ENCODE measurements at places on chromosomes 5 and 9.
A peak's percentile ranks its signal among the peaks of the same experiment; 100 is the strongest.

DNA sequence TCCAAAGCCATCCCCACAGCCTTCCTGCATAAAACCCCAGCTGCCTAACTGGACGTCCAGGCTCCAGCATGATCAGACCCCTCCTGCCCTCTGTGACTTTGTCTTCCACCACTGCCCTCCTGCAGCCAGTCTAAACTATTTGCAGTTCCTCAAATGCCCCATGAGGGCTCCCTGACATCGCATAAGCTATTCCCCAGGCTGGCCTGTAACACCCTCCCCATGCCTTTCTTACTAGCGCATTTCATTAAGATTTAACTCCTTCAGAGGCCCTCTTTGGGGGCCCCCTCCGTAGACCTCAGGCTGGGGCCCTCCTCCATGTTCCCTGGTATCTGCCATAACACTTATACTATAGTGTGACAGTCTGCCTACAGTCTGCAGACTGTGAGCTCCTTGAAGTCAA lies 15.5 kb upstream of the SMIM23 start:
- DNase-seq, result no peak

DNA sequence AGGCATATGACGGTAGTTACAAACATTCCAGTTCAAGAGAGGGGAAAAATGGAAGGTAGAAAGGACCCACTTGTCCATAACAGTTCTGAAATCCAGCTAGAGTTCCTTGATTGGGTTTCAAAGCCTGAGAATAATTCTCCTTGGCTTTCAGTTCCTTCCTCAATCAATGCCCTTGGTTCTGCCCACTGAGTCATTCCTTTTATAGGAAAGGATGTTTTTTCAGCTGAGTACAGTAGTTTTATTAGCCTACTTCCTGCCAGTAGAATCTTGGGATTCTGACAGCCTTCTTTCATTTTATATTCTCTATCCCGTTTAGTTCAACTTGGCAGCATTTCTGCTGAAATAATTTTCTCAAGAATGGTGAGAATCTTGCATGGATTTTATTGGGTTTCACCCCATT lies 386.9 kb upstream of the SMC2 start:
- DNase-seq, result no peak

- no peak for DNase-seq
Measured at GRCh38 chr9:14296495-14297113, 17.3 kb downstream of the NFIB start.

DNA sequence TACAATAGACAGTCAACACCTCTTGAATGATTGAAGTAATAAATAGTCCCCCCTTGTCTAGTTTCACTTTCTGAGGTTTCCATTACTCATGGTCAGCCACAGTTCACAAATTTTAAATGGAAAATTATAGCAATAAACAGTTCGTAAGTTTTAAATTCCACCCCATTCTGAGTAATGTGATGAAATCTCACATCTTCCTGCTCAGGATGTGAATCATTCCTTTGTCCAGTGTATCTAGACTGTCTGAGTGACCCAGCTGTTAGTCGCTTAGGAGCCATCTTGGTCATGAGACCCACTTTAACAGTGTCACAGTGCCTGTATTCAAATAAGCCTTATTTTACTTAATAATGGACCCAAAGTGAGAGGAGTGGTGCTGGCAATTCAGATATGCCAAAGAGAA lies 311.6 kb upstream of the PRR16 start:
- DNase-seq, result no peak

- DNase-seq, result no peak
Measured at GRCh38 chr5:162289489-162289888, 221.9 kb downstream of the GABRG2 start.

GRCh38 chr5:9720361-9720760 lies 90.2 kb upstream of the TAS2R1 start:
- no peak for DNase-seq

- DNase-seq, result no peak
Measured at GRCh38 chr9:130626249-130626996, 38.0 kb upstream of the PRDM12 start.

DNA sequence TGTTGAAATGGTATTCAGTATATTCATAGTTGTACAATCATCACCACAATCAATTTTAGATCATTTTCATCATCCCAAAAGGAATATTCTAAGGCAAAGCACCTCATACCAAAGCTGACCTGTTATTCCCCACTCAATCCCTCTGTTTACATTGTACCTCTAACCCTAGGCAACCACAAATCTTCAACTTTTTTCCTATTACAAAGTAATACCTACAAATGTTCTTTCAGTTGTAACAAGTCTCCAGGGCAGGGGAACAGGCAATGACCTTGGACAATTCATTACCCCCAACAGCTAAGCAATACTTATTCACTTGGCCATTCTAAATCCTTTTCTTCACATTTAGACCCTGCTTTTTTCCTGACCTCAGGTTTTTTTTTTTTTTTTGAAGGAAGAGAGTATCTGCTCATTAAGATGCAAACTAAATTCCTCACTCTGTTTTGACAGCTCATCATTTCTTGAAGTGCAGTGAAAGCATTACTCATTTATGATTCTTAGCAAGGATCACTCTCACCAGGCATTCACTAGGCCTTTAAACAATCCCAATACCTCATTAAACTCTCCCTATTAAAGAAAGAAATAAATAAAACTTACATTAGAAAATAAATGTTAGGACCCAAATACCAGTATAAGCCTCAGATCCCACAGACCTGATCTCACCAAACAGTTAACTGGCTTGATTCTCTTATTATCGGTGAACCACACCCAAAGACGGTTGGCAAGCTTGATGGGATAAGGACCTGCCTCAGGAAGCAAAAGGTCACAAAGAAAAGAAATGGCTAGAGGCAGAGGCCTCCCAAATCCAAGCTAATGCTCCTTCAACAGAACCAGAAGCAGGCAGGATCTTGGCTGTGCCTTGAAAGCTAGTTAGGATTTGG lies 15.3 kb downstream of the MTMR12 start:
- peak; percentile 29 for DNase-seq

- DNase-seq, result peak; percentile 37
Measured at GRCh38 chr5:112958093-112959088, 18.2 kb upstream of the DCP2 start.

DNA sequence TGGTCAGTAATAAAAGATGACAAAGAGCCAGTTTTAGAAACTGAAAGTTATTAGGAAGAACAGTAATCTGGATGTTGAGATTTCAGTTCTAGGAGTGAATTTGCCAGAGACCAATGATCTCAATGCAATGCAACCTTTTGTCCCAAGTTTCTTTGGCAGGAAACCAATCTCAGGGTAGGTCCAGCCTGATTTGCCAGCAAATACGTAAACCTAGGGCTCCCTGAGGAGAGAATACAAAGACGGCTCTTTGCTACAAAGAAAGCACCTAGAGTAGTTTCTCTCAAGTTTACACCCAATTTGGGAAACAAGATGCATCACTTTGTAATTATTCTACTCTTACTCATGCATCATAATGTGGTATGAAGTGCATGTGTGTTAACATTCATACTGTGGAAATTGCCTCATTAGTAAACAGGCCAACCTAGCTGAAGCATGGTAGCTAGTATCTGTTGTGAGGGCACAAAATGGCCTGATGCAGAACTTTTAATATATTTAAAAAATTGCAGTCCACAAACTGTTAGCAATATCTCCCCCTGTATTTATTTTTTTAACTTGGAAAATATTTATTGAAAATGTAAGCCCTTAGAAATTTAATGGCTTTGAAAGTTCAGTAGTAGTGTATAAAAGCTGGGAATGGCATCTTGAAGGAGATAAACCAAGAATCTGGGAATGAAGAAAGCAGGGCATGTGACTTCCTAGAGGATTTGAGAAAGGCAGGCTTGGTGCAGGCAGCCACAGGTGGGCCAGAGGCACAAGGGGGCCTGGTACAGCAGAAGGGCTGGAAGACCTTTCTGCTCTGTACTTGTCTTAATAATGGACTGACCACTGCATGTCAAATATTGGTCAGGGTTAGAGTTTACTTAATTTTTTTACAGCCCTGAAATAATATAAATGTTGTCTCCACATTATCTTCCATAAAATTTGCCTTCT lies 59.5 kb downstream of the MAST4 start:
- no peak for DNase-seq

GRCh38 chr5:180128671-180129261 lies 57.2 kb upstream of the RNF130 start:
- DNase-seq, result no peak

DNA sequence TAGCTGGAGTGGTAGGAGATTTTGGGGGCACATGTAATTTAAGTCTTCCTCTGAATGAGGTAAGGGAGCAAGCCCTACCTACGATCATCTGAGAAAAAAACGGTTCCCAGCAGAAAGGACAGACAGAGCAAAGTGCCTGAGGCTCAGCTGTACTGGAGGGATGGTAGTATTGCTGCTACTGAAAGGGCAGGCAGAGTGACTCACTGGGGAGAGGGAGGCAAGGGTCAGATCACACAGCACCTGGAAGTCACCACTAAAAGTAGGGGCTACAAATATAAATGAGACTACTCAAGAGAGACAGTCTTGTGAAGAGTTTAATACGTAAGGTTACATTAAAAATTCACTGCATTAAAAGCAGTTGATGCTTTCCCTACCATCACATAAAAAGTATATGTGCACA lies 75.9 kb downstream of the NFIB start:
- no peak for DNase-seq

DNA sequence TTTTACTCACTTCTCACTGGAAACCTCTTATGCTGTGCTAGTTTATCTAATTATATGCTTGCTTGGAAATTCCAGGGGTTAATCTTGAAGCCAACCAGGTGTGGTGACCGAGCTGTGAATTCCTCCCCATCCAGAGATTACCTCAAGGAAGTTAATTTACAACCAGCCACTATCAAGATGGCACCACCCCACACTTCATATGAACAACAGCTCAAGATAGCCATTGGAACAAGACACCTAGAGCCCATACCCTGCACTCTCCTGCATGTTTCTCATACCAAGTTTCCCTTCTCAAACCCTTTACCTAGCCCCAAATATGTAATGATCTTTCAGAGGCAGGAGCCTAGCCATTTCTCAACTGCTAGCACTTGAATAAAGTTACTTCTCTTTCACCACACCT lies 2156.9 kb upstream of the C9orf72 start:
- DNase-seq, result no peak

- no peak for DNase-seq
Measured at GRCh38 chr5:40089269-40089668, 590.4 kb upstream of the PTGER4 start.

GRCh38 chr9:95409650-95410426 lies 92.3 kb upstream of the FANCC start:
- DNase-seq, result peak; percentile 49

DNA sequence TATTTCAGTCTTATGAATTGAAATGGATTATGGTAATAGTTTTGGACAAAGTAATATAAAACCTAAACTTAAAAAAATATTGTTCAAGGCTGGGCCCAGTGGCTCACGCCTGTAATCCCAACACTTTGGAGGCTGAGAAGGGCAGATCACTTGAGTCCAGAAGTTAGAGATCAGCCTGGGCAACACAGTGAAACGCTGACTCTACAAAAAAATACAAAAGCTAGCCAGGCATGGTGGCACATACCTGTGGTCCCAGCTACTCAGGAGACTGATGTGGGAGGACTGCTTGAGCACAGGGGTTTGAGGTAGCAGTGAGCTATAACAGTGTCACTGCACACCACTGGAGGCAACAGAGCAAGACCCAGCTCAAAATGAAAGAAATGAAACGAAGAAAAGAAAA lies 81.9 kb downstream of the SCAI start:
- no peak for DNase-seq

DNA sequence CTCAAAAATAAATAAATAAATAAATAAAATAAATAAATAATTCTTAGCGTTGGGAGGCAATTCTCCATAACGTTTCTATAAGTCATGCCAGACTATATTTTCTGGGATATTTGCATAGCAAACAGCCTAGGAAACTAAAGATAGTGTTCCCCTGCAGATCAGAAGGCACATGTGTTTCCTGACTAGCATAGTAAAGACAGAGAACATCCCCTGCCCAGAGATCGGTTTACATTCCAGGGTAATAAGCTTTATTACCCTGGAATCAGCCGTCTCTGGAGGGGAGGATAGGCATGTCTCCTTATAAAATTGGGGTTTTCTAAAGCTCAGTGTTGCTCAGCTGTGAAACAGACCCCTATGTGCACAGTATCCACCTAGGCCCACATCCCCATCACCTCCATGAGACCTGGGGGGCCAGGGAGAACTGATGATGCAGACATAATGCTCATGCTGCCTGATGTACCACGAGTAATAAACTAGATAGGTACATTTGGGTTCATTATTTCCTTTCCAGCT lies 36.9 kb upstream of the IFNK start:
- DNase-seq, result no peak

- no peak for DNase-seq
Measured at GRCh38 chr9:17520268-17521064, 58.4 kb upstream of the SH3GL2 start.
